ENCODE measurements at places on chromosomes 16 and 17. TPM values are rescaled to one million over a fixed set of nuclear protein-coding genes. Genes with fewer than 3 reads are reported as not detected.

TVP23A gene
- total RNA-seq, result 0.29 TPM

PRRT2 gene
- 34.4 TPM for total RNA-seq

NSMCE1 gene
- 37.4 TPM for total RNA-seq

PER1 gene
- 20.0 TPM for total RNA-seq

SYCE1L gene
- total RNA-seq, result not detected

ZNF75A gene
- total RNA-seq, result 46.9 TPM

CLEC18A gene
- 0.67 TPM for total RNA-seq

RAD51C gene
- 9.0 TPM for total RNA-seq

MYBBP1A gene
- total RNA-seq, result 38.9 TPM

PRDM7 gene
- not detected for total RNA-seq

HSD17B2 gene
- not detected for total RNA-seq

DPEP3 gene
- not detected for total RNA-seq

C17orf50 gene
- total RNA-seq, result not detected

IL21R gene
- total RNA-seq, result not detected

ZG16B gene
- total RNA-seq, result not detected

TMEM114 gene
- not detected for total RNA-seq

TNS4 gene
- total RNA-seq, result not detected

KRTAP4-9 gene
- total RNA-seq, result not detected

DNAAF8 gene
- total RNA-seq, result not detected

GPR139 gene
- total RNA-seq, result not detected

SLX1B gene
- 0.88 TPM for total RNA-seq

KRT28 gene
- not detected for total RNA-seq

ELMO3 gene
- 5.4 TPM for total RNA-seq

NKD1 gene
- 3.5 TPM for total RNA-seq

OTOA gene
- total RNA-seq, result not detected

C16orf89 gene
- not detected for total RNA-seq

CLDN9 gene
- total RNA-seq, result not detected

LRRC37A gene
- total RNA-seq, result 14.4 TPM

PPP1R9B gene
- total RNA-seq, result 9.2 TPM

ATP1B2 gene
- 9.5 TPM for total RNA-seq

CCL7 gene
- total RNA-seq, result not detected

Measured in uterus (tissue), 4 donors.